PC-3 (cell line): ENCODE measurements at places on chromosomes 6 and 20.
A peak's percentile ranks its signal among the peaks of the same experiment; 100 is the strongest.

DNA sequence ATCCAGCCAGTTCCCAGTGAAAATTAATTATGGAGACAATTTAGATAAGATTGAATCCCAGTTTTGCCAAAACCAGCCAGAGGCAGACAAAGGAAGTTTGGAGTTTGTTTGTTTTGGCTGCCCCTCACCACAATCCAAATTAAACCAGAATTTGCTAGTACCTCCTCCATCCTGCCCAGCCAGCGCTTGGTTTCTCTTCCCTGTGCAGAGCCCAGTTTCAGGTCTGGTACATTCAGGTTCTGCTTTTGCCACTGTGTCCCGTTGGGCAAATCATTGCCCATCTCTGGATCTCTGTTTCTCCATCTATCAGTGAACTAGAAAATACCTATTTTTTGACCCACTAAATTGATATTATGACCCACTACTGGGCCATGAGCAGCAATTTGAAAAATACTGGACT lies 26.4 kb downstream of the FOXP4 start:
- DNase-seq: no peak

DNA sequence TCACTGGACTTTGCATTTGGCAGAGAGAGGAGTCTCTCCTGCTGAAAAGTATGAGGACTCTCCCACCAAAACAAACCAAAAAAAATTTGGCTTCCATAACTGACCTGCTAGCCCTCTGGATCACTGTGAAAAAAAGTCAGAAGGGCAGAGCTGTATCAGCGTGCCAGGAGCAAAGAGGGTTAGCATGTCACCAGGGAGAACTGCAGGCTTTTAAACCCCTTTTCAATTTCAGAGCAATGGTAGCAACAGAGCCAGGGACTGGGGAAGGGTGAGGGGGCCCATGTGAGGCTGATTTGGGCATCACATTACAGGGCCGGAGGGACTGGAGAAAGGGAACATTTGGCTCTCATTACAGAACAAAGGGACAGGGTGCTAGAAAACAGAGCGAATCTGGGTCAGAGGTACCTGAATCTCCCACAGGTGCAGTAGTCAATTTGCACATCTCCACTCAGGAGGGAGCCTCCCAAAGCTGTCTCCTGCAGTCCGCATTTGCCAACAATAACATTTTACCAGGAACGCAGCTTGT lies 185.7 kb upstream of the EYA4 start:
- DNase-seq: no peak

DNA sequence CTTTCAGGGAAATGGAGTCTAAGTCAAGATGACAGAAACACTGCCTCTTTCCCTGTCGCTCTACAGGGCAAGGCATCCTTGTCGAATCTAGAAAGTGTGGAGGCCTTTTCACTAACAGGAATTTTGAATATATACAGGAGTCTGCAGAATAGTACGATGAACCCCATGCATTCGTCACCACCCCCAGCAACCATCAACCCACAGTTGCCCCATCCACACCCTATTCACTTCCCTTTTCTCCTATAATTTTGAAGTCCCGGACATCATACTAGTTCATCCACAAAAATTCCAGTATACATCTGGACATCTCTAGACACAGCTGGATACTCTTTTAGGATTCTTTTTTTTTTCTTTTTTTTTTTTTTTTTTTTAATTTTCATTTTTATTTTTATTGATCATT lies 80.7 kb upstream of the RIN2 start:
- no peak for DNase-seq

- peak; percentile 58 for DNase-seq
Observed at GRCh38 chr20:1616858-1617434, 2.9 kb downstream of the SIRPB1 start.

GRCh38 chr6:143555582-143555981 lies 44.1 kb upstream of the FUCA2 start:
- DNase-seq: no peak

- no peak for DNase-seq
Observed at GRCh38 chr6:13478525-13478966, 8.9 kb downstream of the GFOD1 start.

DNA sequence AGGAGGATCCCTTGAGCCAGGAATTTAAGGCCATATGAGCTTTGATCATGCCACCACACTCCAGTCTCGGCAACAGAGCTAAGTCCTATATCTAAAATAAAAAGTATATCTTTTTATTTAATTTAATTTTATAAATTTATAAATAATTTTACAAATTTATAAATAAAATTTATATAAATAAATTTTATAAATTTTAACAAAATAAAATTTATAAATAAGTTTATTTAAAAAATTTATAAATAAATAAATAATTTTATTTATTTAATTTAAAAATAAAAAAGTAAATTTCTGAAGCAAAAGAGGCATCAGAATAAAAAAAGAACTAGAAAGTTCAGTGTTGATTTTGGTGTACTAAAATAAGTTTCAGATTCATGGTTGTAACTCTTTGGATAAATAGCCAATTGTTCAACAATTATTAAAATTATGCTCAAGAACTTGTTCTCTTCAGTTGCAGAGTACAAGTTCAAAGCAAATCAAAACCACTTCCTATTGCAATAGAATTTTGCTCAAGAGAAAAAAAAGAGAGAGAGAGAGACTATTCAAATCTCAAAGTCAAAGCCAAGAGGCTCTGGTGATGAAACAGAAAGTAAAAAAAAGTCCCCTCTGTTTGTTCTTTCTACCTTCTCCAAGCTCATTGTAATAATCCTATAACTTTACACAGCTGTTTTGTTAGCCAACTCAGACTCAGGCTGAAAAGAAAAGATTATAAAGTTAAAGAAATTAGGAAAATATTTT lies 547.5 kb upstream of the ADGRB3 start:
- no peak for DNase-seq

- DNase-seq: no peak
Observed at GRCh38 chr6:70131528-70131927, 171.4 kb downstream of the COL9A1 start.

DNA sequence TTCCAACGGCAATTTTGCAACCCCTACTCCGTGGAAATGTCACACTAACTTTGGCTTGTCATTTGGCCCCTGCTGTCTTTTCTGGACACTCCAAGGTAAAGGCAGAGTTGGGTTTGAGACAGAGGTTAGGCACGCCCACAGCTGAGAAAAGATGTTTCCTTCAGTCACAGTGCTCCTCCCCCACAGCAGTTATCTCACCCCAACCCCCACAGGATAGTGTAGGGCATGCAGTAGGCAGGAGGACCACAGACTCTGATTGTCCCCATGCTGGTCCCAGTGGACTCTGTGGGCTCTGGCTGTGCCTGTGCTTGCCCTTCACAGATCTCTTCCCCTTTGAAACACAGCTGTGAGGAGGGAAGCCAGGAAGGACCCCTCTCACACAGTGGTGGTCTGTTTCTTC lies 124.0 kb upstream of the CARMIL1 start:
- no peak for DNase-seq

- no peak for DNase-seq
Observed at GRCh38 chr6:160088784-160089533, 32.7 kb upstream of the SLC22A1 start.

DNA sequence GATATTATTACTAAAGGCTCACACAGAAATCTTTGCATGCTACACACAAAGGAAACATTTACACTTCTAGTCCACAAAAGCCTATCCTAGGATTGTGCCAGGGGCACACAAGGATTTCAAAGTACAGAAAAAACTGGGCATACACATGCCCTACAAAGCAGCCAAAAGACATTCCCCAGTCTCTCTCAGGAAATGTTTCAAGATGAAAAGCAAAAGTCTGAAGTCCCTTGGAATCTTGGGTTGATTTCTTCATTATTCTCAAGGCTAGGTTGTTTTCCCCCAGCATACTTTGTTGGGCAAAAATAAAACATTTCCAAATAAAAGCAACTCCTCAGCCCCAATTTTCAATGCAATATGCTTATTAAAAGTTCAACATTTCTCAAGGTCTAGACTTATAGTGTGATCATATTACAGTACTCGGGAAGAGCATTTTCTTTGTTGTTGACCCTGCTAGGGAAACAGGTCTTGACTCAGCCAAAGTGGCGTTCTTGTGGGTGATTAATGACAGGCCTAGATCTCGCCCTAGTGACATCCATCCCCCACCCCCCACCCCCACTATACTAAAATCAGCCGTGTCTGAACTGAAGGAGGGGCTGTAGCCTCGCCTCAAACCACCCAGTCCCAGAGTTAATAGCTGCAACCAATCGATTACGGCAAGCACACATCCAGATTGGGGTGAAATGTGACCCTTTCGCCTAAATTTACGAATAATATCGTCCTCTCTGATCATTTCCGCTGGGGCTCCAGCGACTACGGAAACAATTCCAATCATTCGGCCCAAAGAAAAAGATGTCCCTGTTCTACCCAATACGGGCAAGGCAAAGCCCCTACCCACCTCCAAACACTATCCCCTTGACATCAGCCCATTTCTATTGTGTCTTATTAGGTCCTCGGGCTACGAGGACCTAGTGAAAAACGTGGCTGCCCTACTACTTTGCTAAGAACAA lies 1.4 kb downstream of the AKIRIN2 start:
- peak; percentile 83 for DNase-seq

GRCh38 chr6:162862462-162862861 lies 134.7 kb downstream of the PACRG start:
- no peak for DNase-seq

GRCh38 chr6:111617149-111617548 lies 11.5 kb upstream of the TRAF3IP2 start:
- DNase-seq: no peak

DNA sequence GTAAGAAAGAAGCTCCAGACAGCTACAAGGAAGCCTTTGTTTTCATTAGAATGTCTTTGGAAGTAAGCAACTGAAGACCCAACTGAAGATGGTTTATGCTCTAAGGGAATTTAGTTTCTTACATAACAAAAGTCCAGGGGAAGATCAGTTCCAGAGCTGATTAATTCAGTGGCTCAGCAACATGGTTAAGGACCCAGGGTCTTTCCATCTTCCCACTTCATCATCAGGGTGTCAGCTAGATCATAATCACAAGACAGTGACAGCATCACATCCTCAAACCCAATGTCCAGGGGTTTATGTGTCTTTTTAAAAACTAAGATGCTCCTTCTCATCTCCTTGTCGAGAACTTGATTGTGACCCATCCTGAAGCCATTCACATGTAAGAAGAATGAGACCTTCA lies 119.7 kb upstream of the PRDM1 start:
- DNase-seq: no peak

GRCh38 chr6:167647306-167647705 lies 179.4 kb upstream of the AFDN start:
- DNase-seq: peak; percentile 4

- no peak for DNase-seq
Observed at GRCh38 chr6:111175109-111175508, 87.8 kb downstream of the SLC16A10 start.

DNA sequence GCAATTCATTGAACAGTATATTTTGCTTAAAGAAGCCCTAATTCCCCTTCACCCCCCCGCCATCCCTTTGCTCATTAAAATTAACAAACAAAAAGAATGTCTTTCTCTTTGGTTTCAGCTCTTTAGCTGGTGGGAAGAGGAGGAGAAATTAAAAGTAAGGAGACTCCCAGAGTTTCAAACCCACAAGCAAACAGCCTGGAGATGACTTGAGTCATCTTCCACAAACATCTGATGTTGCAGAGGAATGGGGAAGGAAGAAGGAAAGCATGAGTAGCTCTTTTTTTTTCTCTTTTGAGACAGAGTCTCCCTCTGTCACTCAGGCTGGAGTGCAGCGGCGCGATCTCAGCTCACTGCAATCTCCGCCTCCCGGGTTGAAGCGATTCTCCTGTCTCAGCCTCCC lies 189.6 kb downstream of the ADAT2 start:
- peak; percentile 64 for DNase-seq

GRCh38 chr6:23705697-23706096 lies 420.3 kb upstream of the NRSN1 start:
- DNase-seq: no peak

DNA sequence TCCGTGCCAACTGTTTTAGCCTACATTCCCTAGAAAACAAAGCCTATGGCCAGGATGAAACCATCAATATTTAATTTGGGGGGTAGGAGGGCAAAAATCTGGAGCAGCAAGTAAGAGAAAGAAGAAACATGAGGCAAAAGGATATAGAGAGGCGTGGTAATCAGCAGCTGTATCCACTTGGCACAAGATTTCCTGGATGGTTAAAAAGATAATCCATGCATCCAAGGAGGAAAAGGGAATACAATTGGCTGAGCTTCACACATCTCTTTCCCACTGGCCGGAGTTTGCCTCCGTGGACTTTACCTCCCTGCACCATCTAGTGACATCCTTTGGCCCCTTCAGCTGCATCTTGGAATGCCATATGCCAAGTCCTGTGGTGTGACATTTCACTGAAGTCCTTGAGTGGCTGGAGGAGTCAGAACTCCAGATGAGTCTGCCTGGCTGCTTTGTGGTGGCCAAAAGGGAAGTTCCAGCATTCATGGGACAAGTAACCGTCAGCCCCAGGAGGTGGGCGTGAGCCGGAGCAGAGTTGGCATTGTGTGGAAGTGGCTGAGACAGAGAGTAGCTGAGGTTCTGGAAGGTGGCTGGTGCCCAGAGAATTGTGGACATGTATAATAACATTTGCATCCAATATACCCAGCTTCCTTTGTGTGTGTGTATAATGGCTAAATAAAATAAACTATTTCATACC lies 13.7 kb upstream of the TMX4 start:
- no peak for DNase-seq

- peak; percentile 81 for DNase-seq
Observed at GRCh38 chr6:22320750-22321149, 23.9 kb upstream of the PRL start.

DNA sequence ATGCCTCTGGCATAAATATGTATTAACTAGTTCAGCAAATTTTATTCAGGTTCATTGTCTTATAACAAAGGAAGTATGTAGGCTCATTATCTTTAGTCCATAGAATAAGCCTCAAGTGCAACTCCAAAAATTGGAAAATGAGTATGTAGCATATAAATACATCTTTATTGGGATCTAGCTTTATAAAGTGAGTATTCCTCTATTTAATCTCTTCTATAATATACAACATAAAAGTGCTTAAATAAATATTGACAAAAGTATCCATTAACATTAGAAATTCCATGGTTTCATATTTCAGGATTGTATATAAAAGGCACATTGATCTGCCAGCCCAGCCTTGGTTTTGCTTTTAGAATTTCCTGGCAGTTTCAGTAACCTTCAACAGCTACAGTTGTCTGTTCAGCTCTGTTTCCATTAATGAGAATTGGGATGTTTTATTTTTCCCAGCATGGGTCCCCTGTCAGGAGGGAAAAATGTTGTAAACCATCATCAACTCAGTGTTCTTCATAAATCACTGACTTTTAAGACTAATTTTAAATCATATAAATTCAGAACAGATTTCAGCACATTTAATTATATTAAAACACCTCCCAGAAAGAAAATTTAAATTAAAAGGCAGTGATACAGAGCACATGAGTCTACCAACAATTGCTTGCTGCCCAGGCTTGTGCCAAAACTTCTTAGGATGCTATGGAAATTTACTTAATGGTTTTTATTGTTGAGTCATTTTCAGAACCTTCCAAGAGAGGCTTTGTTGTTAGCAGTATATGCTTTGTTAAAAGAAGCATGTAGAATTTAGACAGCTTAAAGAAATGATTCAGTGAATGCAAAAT lies 119.7 kb downstream of the ADGRG6 start:
- peak; percentile 43 for DNase-seq

DNA sequence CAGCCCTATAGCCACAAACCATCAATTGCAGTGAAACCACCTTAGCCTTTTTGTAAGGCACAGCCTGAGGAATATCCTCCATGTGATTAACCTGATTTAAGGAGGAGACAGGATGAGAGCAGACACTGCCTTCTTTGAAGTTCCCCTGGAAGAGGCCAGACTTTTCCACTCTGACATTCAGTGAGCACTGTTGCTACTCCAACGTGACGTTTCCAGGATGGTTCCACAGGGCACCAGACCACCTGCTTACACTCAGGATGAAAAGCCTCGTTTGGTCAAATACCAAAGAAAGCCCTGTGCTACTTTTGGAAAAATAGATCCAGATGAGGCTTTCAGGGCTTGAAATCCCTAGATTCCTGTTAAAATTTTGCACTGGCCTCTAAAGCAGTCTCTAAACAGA lies 1102.1 kb upstream of the FLRT3 start:
- no peak for DNase-seq
